SIG-M5 (cell line): ENCODE measurements at places on chromosomes 13 and 19.

DNA sequence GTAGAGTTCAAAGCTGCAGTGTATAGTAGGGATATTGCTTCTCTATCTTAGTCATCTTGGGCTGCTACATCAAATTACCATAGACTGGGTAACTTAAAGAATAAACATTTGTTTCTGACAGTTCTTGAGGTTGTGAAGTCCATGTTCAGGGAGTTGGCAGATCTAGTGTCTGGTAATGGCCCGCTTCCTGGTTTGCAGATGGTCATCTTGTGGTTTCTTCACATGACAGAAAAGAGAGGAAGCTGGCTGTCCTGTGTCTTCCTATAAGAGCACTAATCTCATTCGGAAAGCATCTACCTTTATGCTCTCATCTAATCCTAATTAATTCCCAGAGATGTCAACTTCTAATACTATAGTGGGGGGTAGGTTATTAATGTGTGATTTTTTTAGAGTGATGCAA, 6.2 kb downstream of the ZNF763 start:
- DNase-seq = no peak

GRCh38 chr13:95601906-95602305, 42.6 kb downstream of the DZIP1 start:
- no peak for DNase-seq

- no peak for DNase-seq
Observed at GRCh38 chr19:6260912-6261650, 18.7 kb downstream of the MLLT1 start.

- no peak for DNase-seq
Observed at GRCh38 chr13:63107179-63107943, 1691.7 kb upstream of the PCDH20 start.

- no peak for DNase-seq
Observed at GRCh38 chr13:51689663-51689996, 105.4 kb downstream of the WDFY2 start.

GRCh38 chr13:80721689-80722088, 380.8 kb upstream of the SPRY2 start:
- no peak for DNase-seq

- DNase-seq = no peak
Observed at GRCh38 chr13:43389983-43390382, 366.6 kb downstream of the DNAJC15 start.

DNA sequence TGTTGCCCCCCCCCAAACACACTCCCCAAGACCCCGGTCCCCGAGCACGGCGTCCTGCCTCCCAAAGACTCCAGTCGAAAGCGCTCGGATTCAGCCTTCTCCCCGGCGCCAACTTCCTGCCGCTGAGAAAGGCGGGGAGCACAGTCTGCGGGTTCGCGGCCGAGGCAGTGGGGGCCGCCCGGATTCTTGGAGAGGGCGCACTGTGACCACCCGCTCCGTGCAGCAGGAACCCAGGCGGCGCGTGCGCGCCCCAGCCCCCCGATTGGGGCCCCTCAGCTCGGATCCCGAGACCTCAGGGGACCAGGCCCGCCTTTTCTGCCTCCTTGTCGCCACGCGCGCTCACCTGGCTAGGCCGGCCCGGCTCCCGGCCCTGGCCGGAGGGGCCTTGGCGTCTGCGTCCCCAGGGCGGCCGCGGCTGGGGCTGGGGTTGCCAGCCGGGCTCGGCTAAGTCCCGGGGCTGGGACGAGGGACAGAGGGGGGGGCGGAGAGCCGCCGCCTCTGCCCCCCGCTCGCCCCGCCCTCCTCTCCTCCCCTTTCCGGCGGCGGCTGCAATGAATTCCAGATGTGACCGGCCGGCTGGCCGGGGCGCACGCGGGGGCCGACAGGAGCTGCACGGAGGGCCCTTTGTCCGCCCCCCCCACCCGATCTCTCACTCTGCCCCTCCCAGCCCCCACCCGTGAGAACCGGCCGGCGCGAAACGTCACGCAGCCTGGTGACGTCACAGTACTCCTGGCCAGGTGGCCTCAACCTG, at the start of gene S1PR2:
S1PR2 (minus strand) TSS at position 471 of the 751 bp plus-strand sequence. CDS start 6,426 bp downstream, outside the sequence.
- DNase-seq = no peak

DNA sequence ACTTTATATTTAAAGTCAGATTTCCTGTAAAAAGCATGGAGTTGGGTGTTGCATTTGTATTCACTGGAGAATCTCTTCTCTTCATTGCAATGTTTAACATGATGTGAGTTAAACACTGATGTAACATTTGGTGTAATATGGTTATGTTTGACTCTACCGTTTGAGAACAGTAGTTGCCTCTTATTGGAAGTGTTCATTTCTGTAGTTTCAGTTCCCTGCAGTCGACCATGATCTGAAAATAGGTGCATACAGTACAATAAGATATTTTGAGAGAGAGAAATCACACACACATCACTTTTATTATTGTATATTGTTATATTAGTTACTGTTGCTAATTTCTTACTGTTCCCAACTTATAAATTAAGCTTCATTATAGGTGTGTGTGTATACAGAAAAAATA, 105.2 kb upstream of the SPACA7 start:
- DNase-seq = no peak

- DNase-seq = no peak
Observed at GRCh38 chr13:60146471-60146870, 17.3 kb downstream of the DIAPH3 start.

GRCh38 chr13:114121496-114122126, 10.8 kb downstream of the RASA3 start:
- no peak for DNase-seq
